ENCODE measurements at places on chromosomes 16 and 17.
A peak's percentile ranks its signal among the peaks of the same experiment; 100 is the strongest.

DNA sequence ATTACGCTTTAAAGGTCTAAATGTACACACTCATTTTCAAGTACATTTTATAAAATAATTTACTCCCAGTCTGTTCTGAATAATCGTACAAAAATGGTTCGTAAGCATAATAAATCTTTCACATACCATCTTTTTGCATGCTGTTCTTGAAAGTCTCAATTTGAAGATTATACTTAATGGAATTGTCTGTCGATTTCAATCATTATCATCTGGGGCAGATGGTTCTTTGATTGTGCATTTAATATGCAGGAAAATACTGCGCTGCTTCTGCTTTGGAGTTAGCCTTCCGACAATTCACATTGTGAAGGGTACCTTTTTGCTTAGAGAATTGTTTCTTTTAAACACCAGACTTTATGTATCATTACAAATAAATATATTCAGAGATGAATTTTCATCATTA, 262.8 kb downstream of the ABCC12 start:
- DNase-seq, result no peak

DNA sequence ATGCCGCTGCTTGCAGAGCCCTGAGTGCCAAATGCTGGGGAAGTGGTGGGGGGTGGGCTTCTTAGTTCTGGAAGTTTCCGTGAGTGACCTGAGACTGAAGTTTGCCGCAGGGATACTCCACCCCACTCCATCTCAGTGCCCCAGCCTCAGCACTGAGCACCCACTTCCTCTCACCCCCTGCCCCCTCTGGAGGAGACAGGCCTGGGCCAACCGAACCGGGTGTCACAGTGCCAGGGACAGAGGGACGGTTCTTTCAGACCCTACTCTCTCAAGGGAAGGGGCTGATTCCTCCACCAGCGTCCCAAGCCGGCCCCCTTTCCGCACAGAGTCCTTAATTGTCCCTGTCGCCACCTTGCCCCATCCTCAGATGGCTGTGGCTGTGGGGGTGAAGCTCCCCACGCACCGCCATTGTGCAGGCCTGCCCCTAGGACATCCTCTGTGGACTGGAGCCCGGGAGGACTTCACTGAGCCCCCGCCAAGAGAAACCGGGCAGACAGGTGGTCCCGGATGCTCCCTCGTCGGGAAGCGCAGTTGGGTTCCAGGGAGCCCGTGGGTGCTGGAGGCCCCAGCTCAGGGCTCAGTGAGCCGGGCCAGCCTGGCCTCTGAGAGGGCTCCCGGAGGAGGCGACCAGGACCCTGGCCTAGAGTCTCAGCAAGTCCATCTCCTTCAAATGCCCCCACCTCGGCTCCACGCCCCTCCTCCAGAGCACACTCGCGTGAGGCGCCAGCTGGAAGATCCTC, 1.6 kb upstream of the KREMEN2 start:
- DNase-seq, result no peak

- DNase-seq, result peak; percentile 42
Observed at GRCh38 chr16:48531011-48531962, 78.7 kb downstream of the N4BP1 start.

GRCh38 chr17:66789093-66789492, 45.8 kb upstream of the CACNG5 start:
- DNase-seq, result no peak

GRCh38 chr16:24539850-24540601, 660 bp downstream of the RBBP6 start:
- DNase-seq, result peak; percentile 5

GRCh38 chr16:21103941-21104860, 46.4 kb downstream of the DNAH3 start:
- no peak for DNase-seq

- no peak for DNase-seq
Observed at GRCh38 chr17:62703261-62703775, 75.8 kb downstream of the MRC2 start.

DNA sequence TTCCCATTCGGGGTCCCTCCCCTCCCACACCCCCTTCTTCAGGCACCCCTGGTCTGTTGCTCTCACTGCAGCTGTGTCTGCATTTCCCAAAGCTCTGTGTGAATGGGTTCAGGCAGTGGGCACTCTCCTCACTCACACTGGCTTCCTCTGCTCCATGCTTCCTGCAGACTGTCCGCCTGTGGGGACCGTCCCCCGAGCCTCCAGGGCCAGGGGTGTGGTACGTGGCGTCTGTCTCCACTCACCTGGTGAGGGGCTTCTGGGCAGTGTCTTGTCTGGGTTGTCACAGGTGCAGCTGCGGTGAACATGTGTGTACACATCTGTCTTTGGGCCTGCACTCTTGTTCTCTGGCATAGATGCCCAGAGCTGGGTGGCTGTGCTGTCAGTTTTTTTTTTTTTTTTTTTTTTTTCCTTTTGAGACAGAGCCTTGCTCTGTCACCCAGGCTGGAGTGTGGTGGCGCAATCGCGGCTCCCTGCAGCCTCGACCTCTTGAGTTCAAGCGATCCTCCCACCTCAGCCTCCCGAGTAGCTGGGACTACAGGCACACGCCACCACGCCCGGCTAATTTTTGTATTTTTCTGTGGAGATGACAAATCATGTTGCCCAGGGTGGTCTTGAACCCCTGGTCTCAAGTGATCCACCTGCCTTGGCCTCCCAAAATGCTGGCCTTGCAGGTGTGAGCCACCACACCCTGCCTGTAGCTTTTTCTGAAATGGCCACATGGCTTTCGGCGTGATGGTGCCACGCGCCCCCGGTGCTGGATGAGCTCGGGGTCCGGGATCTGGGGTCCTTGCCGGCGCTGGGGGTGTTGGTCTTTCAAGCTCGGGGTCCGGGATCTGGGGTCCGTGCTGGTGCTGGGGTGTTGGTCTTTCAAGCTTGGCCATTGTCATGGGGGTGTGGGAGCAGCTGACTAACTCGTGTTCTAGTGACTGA, 56.5 kb upstream of the ZNF750 start:
- DNase-seq, result no peak

GRCh38 chr17:54990118-54990517, 21.6 kb downstream of the STXBP4 start:
- DNase-seq, result no peak

DNA sequence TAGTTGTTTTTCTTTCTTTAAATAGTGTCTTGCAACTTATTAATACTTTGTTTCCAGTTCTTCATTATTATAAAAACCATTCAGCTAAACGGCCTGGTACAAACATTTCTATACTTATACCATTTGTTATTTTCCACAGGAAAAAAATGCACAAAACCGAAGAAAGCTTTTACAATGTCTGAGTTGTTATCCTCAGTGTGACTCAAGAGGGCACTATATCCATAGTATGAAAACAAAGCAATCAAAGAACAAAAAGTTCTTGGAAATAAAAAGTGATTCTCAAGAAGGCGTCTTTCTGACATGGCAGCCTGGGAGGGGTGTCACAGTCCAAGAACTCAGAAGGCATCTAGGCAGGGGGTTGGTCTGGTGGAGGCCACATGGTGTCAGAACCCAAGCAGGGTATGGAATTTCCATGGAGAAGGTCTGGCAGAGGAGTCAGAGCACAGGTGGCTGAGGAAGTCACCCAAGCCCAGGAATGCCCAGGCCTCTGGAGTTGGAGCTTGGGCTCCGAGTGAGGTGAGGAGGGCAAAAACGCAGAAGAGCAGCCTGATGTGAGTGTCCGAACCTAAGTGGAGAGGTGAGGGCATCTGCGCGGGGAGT, 70.9 kb upstream of the ATP2A3 start:
- DNase-seq, result no peak

Data from AG09319 (cell line).